SW480 (cell line): ENCODE measurements at places on chromosomes 1 and 21.

GRCh38 chr21:38643404-38644023 lies 145.2 kb upstream of the ERG start:
- DNase-seq = no peak

- no peak for DNase-seq
These were observed 1130.3 kb downstream of the PLA2G4A start for GRCh38 chr1:187959062-187959461.

- DNase-seq = no peak
These were observed 2135.4 kb downstream of the MRPL39 start for GRCh38 chr21:23471877-23472276.

- no peak for DNase-seq
These were observed 68.4 kb upstream of the SSBP3 start for GRCh38 chr1:54474310-54475251.
